ENCODE measurements at places on chromosomes 1 and 21. TPM values are rescaled to one million over a fixed set of nuclear protein-coding genes. Genes with fewer than 3 reads are reported as not detected.

GJA8 gene
- not detected for total RNA-seq

AIRE gene
- not detected for total RNA-seq

IL19 gene
- total RNA-seq: not detected

PLA2G2D gene
- total RNA-seq: not detected

TCEA3 gene
- 314 TPM for total RNA-seq

CFHR2 gene
- total RNA-seq: not detected

C1orf116 gene
- not detected for total RNA-seq

WNT9A gene
- total RNA-seq: 2.1 TPM

NHLH2 gene
- not detected for total RNA-seq

All from skeletal muscle tissue (tissue), 5 donors.